D341Med (cell line): ENCODE measurements at places on chromosomes 5 and 9.

DNA sequence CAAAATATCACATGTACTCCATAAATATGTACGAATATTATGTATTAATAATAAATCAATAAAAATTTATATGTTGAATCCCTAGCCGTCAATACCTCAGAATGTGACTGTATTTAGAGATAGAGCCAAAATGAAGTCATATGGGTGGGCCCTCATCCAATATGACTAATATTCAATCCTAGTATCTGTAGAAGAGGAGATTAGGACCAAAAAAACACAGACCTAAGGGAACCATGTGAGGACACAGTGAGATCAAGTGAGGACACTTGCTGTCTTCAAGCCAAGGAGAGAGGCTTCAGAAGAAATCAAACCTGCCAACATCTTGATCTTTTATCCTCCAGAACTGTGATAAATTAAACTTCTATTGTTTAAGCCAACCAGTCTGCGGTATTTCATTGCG lies 3.7 kb upstream of the AMACR start:
- no peak for DNase-seq

DNA sequence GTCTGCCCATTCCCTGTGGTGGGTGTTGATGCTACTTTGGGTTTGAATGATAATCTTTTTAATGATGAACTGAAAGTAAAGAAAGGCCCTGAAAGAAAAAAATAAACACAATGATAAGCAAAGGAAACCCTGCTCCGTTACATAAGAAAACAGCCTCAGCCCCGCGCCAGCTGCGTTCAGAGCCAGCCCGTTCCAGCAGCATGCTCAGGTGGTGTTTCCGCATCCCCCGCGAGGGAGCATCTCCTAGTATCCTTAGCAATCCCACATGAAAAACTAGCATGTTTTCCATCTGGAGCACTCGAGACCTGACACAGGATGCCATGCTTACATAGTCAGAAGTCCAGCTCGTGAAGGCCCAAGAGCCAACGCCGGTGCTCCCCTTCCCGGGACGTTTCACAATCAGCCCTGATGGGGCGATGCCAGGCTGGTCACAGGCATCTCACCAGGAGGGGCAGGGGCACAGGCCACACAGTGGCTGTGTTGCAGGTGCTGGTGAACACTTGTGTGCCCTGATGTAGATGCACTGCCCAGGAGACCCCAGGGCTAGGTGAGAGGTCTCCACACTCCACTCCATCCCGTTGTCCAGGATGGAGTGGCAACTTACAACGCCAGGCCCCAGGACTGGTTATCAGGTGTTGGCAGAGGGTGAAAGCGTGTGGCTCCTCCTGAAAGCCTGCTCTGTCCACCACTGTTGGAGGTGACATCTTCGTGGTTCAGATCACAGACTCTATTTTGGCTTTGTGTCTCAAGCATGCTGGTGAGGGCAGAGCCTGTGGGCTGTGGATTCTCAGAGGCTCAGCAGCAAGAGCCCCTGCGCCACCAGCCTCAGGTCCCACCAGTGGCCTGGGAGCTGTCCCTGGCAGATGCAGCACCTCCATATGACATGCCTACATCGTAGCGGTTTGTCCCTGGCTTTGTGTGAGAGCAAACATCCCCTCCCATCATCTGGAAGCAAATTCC lies 246.8 kb upstream of the IRX1 start:
- DNase-seq: no peak

- DNase-seq: no peak
These were observed 291.8 kb downstream of the AOPEP start for GRCh38 chr9:95018099-95018936.

- DNase-seq: no peak
These were observed 8.4 kb upstream of the RGS3 start for GRCh38 chr9:113454914-113455761.

DNA sequence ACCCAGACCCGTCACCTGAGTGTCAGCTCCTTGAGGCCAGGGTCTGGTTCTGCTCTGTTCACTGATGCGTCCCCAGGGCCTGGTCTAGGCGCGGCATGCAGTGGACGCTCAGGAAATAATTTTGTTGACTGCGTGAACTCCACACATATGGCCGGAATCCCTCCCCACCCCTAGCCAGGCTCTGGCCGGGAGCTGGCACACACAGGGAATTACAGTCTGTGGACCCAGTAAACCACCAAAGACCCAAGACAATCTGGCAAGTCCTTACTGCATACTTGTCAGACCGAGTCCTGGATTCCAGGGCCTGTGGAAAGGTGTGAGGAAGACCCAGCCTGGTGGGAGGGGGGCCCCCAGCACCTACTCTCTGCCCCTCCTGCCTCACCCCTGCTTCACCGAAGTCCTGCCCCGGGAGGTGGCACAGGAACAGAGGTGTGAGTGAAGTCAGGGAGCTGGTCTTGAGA lies 113.0 kb upstream of the IER5L start:
- DNase-seq: peak; percentile 22

DNA sequence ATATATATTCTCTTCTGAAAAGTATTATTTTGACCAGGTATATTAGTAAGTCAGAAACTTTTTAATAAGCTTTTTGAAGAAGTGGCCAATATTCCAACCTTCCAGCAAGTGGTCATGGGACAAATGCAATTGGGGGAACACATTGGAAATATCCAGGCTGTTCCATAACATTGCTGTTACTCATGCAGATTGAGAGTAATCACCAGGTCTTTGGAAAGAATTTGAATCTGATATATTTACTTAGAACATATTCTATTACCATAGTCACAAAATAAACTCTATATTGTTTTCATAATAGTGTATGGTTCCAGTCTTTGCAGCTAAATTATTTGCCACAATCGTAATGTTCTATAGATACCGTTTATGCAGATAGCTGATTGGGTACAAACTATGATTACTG lies 102.8 kb downstream of the TAF11L14 start:
- DNase-seq: no peak

- no peak for DNase-seq
These were observed 8.5 kb downstream of the DUSP1 start for GRCh38 chr5:172762214-172763119.

GRCh38 chr9:123883634-123884033 lies 46.3 kb downstream of the DENND1A start:
- DNase-seq: no peak

- DNase-seq: no peak
These were observed 183.1 kb downstream of the PARP8 start for GRCh38 chr5:50849554-50849953.

DNA sequence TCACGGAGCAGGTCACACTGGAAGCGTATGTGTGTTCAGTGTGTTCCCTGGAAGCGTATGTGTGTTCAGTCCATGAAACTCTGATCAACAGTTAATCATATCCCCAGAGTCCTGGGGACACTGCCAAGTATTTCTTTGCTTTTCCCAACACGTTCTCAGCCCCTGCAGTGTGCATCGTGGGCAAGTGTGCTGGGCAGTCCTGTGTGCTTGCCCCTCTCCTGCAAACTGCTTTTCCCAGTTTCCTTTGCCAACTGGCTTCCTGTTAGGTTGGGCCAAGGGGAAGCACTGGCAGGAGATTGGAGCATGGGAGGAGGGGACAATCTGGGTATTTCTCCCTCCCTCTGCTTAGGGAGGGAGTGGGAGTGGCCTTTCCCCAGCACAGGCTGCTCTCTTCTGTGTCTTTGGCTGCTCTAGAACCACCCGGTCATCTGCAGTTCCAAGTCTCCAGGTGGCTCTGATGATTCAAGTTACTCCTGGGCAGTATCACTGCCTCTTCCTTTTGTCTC lies 36.8 kb upstream of the NEK6 start:
- no peak for DNase-seq

DNA sequence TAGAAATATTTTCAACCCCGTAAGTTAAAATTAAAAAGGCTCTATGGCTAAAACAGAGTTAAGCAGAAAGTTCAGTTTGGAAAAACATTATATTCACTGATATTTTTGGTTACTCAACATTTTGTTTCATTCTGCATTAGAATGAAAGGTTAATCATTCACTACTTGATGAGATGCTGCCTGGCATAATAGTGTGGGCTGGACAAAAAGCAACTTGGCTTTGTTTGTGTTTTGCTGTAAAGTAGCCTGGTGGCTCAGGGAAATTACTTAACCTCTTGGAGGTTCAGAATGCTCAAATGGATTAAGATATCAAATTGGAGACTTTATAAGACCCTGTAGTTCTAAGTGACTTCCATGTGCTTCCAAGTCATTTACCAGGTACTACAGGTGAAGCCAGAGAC lies 367.4 kb upstream of the TRPC7 start:
- no peak for DNase-seq

GRCh38 chr9:97387504-97387886 lies 24.4 kb upstream of the TDRD7 start:
- DNase-seq: peak; percentile 55

GRCh38 chr5:178529080-178529479 lies 61.1 kb downstream of the COL23A1 start:
- no peak for DNase-seq

- no peak for DNase-seq
These were observed 379.1 kb upstream of the KIF2A start for GRCh38 chr5:61926911-61927310.

- no peak for DNase-seq
These were observed 28.1 kb downstream of the CPEB4 start for GRCh38 chr5:173916233-173916632.

- DNase-seq: no peak
These were observed 23.0 kb upstream of the EXOC3 start for GRCh38 chr5:419970-420369.

- no peak for DNase-seq
These were observed 132.9 kb downstream of the LIFR start for GRCh38 chr5:38423276-38424147.

GRCh38 chr5:180519098-180519497 lies 24.9 kb downstream of the CNOT6 start:
- no peak for DNase-seq

GRCh38 chr5:59428391-59428790 lies 465.1 kb downstream of the PDE4D start:
- DNase-seq: no peak

GRCh38 chr9:76759732-76760131 lies 4.5 kb upstream of the PCA3 start:
- no peak for DNase-seq

DNA sequence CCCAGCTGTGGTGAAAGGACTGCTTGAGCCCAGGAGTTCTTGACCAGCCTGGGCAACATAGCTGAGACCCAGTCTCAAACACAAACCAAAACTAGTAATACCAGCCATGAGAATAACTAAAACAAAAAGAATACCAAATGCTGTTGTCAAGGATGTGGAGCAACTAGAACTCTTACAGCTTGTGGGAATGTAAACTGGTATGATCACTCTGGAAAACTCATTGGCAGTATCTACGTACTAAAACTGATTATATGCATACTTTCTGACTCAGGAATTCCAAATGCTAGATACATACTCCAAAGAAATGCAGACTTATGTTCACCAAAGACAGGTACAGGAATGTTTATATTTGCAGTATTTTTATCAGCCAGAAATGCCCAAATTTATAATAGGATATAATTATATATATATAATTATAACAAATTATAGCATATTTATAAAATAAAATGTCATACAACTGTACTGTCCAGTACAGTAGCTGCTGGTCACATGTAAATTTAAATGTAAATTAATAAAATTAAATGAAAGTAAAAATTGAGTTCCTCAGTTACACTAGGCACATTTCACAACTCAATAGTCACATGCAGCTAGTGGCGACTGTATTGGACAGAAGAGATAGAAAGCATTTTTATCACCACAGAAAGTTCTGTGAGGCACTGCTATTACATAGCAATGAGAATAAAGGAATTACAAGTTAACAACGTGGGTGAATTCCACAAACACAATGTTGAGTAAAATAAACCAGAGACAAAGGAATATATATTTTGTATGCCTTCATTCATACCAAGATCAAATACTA lies 118.5 kb downstream of the GNAQ start:
- no peak for DNase-seq

DNA sequence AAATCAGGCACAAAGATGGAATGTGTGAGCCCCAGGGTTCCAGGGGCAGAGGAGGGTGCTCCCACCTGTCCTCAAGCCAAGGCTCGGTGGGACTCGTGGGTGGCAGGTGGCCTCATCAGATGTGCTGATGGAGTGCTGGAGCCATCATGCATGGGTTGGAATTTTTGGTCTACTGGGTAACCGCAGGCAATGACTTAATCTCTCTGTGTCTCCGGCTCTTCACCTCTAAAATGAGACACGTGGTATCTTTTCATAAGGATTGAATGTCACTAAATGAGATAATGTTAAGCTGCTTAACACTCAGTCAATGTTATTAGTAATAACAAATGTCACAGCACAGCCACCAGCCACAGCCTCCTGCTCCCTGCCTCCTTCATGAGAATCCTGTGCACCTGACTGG lies 245.5 kb downstream of the HSPA4 start:
- peak; percentile 62 for DNase-seq

DNA sequence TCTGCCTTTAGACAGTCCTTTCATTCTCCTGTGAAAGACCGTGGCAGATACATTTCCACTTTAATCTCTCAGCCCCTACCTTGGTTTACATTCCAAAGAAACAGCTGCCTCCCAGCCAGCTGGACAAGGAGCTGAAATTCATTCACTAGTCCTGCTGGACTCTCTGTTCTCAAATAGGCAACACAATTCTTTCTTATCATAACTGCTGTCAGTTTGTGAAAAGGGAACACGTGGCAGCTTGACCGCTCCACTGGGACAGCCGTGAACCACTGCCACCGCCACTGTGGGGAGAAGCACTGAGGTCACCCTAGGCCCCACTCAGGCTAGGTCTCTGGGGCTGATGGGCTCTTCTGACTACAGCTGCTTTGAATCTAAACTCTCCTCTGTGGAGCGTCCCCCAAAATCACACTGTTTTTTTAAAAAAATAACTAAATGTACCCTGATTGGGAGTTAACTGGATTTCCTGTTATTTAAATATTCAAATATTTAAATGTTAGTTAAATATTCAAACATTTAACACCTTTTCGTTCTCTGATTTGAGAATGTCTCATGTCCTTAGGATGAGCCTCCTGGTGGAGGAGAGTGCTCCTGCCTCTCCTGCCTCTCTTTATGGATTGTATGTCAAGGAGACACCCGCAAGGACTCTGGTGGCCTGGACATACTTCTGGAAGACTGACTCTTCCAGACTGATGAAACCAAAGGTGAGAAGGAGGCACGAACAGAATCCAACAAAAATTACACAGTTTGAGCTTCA lies 120.1 kb downstream of the BOD1 start:
- DNase-seq: no peak

DNA sequence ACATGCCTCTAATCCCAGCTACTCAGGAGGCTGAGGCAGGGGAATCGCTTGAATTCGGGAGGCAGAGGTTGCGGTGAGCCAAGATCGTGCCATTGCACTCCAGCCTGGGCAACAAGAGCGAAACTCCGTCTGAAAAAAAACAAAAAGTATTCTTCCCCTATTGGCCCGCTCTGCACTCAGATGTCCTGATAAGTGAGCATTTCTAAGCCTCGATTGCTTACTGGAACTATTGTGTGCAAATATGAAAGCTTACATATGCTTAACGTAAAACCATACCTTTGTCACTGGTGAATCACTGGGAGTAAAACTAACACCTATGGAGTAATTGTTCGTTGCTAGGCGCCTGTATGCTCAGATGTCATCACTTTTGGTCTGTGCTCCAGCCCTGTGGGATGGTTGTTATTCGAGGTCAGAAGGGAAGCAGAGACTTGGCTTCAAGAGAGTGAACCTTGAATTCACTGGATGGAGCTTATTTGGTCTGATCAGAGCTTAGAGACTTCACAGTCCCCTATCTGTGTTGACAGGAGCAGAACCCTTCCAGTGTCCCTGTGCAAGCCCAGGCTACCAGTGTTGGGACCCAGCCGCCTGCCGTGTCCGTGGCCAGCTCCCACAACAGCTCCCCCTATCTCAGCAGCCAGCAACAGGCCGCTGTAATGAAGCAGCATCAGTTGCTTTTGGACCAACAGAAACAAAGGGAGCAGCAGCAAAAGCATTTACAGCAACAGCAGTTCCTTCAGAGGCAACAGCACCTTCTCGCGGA lies 25.3 kb upstream of the LTC4S start:
- DNase-seq: no peak
